Fibroblast of pulmonary artery (primary cell): ENCODE measurements at places on chromosomes 7 and 10.

DNA sequence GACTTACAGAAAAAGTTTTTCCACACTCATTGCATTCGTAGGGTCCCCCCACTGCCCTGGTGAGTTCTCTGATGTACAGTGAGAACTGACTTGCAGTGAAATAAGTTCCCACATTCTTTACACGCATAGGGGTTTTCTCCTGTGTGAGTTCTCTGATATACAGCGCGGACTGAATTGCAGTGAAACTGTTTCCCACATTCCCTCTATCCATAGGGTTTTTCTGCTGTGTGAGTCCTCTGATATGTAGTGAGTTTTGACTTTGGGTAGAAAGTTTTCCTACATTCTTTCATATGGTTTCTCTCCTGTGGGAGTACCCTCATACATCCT, 147.0 kb downstream of the GLRX3 start:
- no peak for DNase-seq

GRCh38 chr7:155950898-155951553, 138.8 kb upstream of the SHH start:
- peak; percentile 2 for DNase-seq

GRCh38 chr10:62924344-62924748, 108.2 kb upstream of the EGR2 start:
- no peak for DNase-seq

DNA sequence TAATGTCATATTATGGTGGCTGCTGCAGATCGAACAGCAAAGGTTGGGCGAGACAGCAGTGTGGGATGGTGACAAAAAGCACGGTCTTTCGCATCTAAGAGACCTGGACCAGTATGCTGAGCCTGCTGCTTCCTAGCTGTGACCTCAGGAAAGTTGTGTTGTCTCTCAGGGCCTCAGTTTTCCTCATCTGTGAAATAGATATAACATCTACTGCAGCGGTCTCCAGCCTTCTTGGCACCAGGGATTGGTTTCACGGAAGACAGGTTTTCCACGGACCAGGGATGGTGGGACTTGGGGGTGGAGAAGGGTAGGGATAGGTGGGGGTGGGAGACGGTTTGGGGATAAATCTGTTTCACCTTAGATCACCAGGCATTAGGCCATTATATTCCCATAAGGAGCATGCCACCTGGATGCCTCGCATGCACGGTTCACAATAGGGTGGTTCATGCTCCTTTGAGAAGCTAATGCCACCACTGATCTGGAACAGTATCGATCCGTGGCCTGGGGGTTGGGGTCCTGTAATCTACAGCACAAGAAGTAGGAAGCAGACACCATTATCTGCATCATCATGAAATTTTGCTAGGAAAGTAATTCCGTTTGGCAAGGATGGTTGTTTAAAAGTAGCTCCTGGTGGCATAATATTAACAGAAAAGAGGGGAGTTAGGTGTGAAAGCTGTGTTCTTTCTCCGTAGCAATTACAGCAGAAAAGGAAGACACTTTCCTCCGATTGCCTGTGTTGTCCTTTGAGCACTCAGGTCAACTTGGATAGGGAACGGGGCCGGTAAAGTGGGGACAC, 10.8 kb downstream of the KLF6 start:
- peak; percentile 73 for DNase-seq

GRCh38 chr10:6385665-6386064, 182.9 kb downstream of the PFKFB3 start:
- DNase-seq: peak; percentile 62

DNA sequence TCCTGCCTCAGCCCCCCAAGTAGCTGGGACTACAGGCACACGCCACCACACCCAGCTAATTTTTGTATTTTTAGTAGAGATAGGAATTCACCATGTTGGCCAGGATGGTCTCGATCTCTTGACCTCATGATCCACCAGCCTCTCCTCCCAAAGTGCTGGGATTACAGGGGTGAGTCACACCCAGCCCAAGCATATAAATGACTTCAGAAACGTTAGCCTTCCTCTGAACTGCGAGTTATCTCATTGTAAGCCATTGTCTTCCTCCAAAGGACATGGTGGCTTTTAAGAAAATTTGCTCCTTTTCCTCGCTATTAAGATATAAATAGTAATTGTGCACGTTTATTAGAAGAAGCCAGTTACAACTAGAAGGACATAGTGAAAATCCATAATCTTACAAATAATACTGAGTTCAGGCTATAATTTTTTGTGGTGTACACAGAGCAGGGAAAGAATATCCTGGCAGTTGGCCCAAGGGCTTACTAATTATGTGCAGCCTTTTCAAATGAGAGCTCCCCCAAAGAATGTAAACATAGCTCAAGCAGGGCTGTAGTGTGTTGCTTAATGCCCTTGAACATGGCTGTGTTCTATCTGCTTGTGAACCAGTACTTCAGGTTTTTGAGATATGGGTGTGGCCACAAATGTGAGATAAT, 495.8 kb downstream of the PARD3 start:
- peak; percentile 89 for DNase-seq

GRCh38 chr10:79113827-79114226, 45.1 kb downstream of the ZMIZ1 start:
- DNase-seq: no peak

DNA sequence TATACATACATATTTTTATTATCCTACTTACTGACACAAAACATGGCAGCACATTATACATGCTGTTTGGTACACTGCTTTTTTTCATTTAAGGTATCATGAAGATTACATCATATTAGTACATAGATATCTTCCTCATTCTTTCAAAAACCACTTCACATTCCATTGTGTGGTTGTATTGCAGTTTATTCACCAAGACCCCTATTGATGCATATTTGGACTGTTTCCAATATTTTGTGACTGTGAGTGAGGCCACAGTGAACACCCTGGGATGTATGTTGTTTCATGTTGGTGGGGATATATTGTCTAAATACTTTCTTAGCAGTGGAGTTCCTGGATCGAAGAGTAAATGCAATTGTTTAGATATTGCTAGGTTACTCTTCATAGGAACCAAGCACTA, 39.0 kb downstream of the TFAM start:
- DNase-seq: peak; percentile 50

- peak; percentile 85 for DNase-seq
Measured at GRCh38 chr7:30671793-30672465, 10.3 kb downstream of the CRHR2 start.

- no peak for DNase-seq
Measured at GRCh38 chr7:117178600-117178999, 144.3 kb downstream of the WNT2 start.

DNA sequence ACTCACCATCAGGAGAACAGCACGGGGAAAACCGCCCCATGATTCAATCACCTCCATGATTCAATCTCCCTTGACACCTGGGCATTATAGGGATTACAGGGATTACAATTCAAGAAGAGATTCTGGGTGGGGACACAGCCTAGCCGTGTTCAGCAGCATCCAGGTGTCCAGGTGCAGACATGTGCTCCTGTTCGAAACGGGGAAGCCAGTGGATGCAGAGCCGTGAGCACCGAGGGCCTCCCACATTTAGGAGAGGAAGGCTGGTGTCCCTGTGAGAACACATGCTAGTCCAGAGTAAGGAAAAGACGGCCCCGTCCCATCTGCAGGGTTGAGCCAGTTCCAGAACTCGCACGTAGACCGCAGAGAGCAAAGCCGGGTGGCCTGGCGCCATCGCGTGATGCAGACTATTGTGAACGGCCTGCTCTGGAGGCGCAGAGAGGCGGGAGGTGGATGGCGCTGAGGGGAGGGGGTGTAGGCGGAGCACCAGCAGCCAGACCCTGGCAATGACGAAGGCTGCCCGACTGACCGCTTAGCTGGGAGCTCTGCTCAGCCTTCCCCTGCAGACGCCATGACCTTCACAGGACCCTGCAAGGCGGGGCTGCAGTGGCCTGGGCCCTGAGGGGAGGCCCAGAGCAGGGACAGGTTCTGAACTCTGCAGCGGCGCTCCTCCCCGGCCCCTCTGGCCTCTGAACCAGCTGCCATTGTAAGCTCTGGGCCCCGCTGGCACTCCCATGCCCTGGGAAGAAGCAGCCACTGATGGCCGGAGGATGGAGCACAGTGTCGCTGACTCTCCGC, 141.6 kb upstream of the TCERG1L start:
- no peak for DNase-seq
